ENCODE measurements at places on chromosomes 5 and 9. TPM values are rescaled to one million over a fixed set of nuclear protein-coding genes. Genes with fewer than 3 reads are reported as not detected.

DNA sequence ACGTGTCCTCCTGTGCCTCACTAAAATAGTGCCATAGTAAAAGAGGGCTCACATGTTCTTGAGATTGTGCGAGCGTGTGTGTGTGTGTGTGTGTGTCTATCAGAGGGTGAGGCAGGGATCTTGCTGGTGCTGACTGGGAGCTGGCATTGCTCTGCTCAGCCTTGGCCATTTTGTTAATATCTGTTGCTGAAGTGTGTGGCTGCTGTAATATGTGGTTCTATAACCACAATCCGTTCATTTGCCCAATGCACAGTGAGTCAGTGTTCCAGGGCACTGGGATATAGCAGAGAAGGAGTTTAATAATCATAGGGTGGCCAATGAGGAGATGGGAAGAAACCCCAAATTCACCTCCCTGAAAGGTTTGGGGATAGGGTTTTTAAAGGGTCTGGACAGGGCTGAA lies 61.3 kb downstream of the RASGRF2 start:
- H3K27ac ChIP-seq, result no peak overlapping the region
- H3K27me3 ChIP-seq, result no peaks in the 10 kb centered on the region
- no peaks in the 10 kb centered on the region for H3K36me3 ChIP-seq
- H3K4me3 ChIP-seq, result no peak overlapping the region
- H3K4me1 ChIP-seq, result peaks cover 13% of the 10 kb centered on the region

GRCh38 chr5:176825234-176825633 lies 14.9 kb downstream of the UNC5A start:
- peaks cover 7% of the 10 kb centered on the region for H3K27me3 ChIP-seq
- no peaks in the 10 kb centered on the region for H3K4me1 ChIP-seq
- H3K36me3 ChIP-seq, result no peaks in the 10 kb centered on the region
- H3K4me3 ChIP-seq, result no peak overlapping the region

DNA sequence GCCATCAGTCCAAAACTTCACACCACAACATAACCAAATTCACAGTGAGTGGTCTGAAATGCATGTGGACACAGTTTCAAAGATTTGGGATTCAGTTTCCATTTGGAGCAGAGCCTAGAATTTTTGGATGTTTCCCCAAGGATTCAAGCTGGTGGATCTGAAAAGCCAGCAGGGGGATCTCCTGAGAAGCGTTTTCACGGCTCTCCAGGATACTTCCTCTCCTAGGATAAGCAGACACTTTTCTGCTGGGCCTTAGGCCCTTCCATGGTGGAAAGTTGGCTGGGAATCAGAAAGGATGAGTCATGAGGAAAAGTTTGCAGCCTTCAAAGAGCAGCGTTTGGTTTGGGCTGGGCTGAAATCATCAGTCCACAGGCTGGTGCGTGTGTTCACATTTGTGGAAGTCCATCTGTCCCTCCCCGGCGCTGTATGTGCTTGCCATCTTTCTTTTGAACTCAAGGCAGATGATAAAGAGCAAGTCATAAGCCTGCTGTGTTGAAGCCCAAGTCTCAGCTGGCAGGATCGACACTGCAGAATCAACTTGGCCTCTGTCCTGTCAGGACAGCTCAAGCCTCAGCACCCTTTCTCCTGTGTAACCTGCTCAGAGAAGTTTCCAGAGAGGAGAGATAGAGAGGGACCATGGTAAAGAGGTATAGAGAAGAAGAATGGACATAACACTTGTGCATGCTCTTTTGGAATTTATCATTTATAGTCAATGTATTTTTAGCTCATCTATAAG lies 152.6 kb upstream of the MSX2 start:
- no peak overlapping the region for H3K4me3 ChIP-seq
- H3K27ac ChIP-seq, result no peak overlapping the region

DNA sequence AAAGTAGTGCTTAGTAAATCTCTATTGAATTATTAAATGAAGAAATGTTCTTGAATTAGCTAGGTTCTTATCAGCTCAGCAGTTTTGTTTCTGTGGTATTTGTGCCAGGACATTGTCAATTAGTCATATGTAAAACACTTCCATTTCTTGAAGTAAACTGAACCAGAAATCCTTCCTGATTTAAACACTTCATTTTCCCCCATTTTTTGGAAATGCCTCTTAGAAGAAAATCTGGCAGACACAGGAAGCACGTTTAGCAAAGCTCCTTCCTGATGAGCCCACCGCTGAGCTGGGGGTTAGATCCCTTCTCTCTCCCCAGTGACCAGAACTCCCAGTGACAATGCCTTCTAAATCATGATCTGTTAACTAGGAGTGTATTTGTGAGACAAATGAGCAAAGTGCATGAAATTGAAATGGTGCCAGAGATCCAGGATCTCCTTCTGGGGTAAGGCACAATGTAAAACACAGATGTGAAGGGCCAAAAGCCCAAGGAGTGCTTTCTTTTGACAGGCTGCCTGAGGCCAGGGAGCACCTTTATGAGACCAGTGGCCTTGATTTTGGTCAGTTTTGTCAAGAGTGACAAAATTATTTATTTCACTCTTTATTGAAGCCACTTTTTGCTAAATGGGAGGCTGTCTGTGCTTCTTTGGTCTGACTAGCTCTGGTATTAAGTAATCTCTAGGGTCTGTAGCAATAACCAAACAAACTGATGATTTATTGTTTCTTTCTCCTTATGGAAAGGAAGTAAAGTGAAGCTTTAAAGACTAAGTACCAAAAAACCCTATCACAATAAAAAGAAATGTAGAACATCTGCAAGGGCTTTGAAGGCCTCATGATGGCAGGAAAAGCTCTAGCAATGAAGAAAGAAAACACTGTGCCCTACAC lies 25.5 kb upstream of the RUSC2 start:
- DNase-seq, result no peak
- H3K27me3 ChIP-seq, result peaks cover 38% of the 10 kb centered on the region
- no peaks in the 10 kb centered on the region for H3K4me1 ChIP-seq
- no peak overlapping the region for H3K27ac ChIP-seq

GRCh38 chr5:160665460-160665859 lies 186.6 kb downstream of the ATP10B start:
- DNase-seq, result no peak
- H3K27me3 ChIP-seq, result peaks cover 6% of the 10 kb centered on the region
- H3K4me3 ChIP-seq, result no peak overlapping the region
- H3K27ac ChIP-seq, result no peak overlapping the region

- peaks cover 16% of the 10 kb centered on the region for H3K27me3 ChIP-seq
- no peak overlapping the region for H3K27ac ChIP-seq
- DNase-seq, result no peak
- peaks cover 10% of the 10 kb centered on the region for H3K4me1 ChIP-seq
- no peaks in the 10 kb centered on the region for H3K36me3 ChIP-seq
Measured at GRCh38 chr5:149724884-149725283, 5.2 kb upstream of the PPARGC1B start.

LRRC70 gene
- total RNA-seq, result 0.95 TPM

GRCh38 chr5:1133510-1134201 lies 21.8 kb upstream of the SLC12A7 start:
- H3K36me3 ChIP-seq, result no peaks in the 10 kb centered on the region
- DNase-seq, result no peak
- H3K4me1 ChIP-seq, result peaks cover 1% of the 10 kb centered on the region
- no peak overlapping the region for H3K4me3 ChIP-seq

DNA sequence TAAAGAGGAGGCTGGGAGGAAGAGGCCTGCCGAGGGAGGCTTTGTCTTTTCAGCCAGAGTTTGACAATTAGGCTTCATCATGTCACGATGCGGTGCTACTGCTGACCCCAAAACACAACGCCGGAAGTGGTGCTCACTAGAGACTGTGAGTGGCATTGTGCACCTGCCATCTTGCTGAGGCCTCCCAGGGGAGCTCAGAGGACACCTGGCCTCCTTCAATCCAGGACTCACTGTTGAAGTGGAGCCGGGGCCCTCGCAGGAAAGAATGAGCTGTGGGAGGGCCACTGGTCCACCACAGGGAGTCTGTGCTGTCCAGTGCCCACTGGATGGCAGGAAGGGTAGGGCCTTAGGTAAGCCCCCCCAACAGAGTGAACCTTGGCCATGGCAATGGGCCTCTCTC lies 12.7 kb upstream of the SLC25A48 start:
- no peak overlapping the region for H3K27ac ChIP-seq
- H3K36me3 ChIP-seq, result no peaks in the 10 kb centered on the region

All from activated CD4-positive, alpha-beta memory T cell treated with anti-CD3 and anti-CD28 coated beads, Interleukin-2, amount 10 ng/mL, durations not matched to agents 7 days and 5 days (primary cell).